ENCODE measurements at places on chromosomes 2 and 18. TPM values are rescaled to one million over a fixed set of nuclear protein-coding genes. Genes with fewer than 3 reads are reported as not detected.

GRCh38 chr2:1153920-1154319 is 203.3 kb downstream of the SNTG2 start:
- DNase-seq = no peak

- DNase-seq = no peak
These were observed 465.2 kb upstream of the HS6ST1 start for GRCh38 chr2:128783896-128784295.

DNA sequence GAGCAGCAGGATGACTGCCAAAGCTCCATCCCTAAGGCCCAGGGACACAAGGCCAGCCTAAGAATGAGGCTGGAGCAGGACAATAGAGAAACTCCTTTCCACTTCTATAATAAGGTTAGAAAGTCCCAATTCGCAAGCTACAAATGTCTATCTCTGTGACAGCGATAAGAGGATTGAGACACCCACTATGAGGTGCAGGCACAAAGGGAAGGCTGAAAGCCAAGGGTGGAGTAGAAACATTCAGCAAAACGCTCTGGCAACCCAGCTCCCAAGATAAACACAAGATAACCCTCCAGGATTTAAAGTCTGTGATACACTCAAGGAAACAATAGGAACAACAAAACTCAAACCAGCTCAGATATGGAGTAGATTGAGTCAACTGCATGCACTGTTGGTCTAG is 418.0 kb upstream of the UBE2E3 start:
- DNase-seq = no peak

GRCh38 chr18:69715191-69715795 is 232.4 kb downstream of the CD226 start:
- no peak for DNase-seq

DNA sequence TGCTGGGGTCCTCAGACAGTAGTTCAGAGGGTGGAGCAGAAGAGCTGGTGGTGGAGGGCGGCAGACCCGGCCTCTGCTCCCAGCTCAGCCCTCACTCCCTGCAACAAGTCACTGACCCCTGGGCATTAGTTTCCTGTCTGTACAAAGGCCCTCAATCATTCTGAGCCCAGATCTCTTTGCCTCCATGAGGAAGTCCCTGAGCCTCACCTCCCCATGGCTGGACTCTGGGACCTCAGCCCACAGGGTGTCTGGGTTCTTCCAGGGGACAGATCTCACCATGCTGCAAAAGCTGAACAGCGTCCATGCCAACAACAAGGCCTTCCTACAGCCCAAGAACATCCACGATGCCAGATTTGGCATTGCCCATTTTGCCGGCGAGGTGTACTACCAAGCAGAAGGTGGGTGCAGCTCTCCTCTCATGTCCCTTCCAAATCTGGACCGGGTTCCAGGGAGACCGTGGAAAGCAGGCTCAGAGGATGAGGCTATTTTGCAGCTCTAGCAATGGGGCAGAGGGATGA is 49.1 kb downstream of the MYO7B start:
- DNase-seq = no peak

- DNase-seq = no peak
These were observed 135.8 kb downstream of the HAUS1 start for GRCh38 chr18:46239998-46240397.

- peak; percentile 97 for DNase-seq
These were observed 29.2 kb upstream of the PPP4R1 start for GRCh38 chr18:9643549-9643948.

- no peak for DNase-seq
These were observed 112.0 kb upstream of the PNPT1 start for GRCh38 chr2:55805686-55806085.

DNA sequence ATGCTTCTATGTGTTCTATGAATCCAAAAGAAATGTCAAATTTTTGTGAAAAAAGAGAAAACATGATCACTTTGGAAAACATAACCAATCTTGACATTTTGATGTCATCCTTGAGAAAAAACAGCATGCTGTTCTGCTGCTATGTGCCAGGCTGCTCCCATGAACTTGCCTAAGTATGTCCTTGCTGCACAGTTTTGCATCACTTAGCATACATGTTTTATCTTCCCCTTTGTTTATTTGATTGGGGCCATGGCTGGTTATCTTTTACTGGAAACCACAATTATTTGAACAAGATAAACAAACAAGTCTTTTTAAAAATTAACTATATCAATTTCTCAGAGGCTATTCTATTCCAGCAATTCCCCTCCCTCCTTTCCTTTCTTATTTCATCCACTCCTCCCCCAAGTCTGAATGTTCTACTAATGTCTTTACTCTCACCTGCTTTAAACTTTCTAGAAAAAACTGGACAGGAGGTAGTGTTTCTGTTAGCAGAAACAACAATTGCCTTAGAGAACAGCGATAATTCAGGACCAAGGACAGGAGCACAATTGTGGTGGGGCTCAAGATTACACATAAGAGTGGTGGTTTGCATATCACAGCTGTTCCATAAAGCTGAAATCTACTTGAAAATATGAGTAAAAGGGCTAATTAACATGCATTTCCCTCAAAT is 6.7 kb downstream of the AOX1 start:
- peak; percentile 42 for DNase-seq

- no peak for DNase-seq
These were observed 20.5 kb downstream of the PUM2 start for GRCh38 chr2:20330192-20330591.

- DNase-seq = no peak
These were observed 83.0 kb downstream of the NEB start for GRCh38 chr2:151651274-151651673.

GRCh38 chr18:34493566-34494358 is 216.3 kb upstream of the DTNA start:
- peak; percentile 49 for DNase-seq

DNA sequence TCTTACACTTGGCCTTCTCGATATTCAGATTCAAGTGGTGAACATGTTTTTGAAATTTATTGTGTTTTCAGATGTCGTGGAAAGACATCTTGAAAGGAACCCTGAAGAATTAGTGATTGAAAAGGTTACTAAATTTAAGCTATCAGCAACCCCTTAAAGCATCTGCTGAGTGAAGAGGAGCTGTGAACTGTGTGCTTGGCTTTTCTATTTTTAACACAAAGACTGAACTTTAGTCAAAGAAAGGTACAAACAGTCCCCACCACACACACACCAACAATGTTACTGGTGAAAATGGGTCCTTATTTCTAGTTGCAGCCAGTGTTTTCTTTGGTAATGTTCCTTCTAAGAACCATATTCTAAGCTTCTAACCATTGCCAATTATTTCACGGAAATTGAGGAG is 95.1 kb downstream of the CYRIA start:
- no peak for DNase-seq

DNA sequence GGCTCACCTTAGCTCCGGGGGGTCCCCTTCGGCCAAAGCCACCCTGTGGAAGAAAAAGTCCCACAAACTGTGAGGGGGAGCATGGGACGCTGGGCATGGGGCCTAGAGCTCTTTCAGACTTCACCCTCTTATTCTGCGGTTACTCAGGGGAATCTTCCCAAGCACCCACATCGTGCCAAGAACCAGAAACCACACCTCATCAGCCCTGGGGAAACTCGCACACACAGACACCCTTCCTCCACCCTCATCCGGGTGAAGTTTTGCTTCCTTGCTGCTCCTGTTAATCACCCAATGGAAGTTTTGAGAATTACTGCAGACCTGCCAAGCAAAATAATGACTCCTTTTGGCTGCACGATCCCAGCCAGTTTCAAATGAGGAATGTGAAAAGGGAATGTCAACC is 59.1 kb downstream of the COL6A3 start:
- DNase-seq = peak; percentile 2

- DNase-seq = peak; percentile 32
These were observed 27.9 kb upstream of the RNU4ATAC start for GRCh38 chr2:121502781-121503180.

GRCh38 chr2:101111917-101112771 is 39.0 kb downstream of the TBC1D8 start:
- no peak for DNase-seq

- no peak for DNase-seq
These were observed 1.8 kb downstream of the DCC start for GRCh38 chr18:52341608-52342381.

DNA sequence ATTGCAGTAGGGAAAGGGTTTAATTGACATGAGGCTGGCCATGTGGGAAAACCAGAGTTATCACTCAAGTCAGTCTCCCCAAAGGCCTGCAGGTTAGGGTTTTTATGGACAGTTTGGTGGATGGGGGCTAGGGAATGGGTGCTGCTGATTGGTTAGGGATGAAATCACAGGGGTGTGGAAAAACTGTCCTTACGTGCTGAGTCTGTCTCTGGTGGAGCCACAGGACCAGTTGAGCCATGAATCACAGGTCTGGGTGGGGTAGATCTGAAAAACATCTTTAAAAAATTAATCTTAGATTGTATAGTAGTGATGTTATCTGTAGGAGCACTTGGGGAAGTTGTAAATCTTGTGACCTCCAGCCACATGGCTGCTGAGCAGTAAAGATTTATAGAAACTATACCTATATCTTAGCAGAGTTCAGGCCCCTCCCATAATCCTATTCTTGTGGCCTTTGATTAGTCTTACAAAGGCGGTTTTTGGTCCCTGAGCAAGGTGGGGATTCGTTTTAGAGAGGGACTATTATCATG is 139.6 kb downstream of the COMMD1 start:
- no peak for DNase-seq

DNA sequence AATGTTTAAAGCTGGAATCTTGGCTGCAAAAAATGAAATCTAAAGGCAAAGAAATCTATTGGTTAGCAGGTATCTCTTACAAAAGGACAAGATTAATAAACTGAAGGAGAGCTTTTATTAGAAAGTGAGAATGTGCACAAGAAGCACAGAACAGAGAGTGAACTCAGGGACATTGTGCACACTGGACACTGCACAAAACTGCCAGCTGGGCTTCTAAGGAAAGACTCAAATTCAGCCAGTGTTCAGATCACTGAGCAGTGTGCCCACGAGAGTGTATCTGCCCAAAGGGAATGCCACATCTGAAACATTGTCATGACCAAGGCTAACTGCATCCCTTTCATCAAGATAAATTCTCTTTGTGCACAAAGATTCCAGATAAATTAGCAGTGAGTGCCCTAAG is 129.7 kb upstream of the KCNH7 start:
- DNase-seq = no peak

DNA sequence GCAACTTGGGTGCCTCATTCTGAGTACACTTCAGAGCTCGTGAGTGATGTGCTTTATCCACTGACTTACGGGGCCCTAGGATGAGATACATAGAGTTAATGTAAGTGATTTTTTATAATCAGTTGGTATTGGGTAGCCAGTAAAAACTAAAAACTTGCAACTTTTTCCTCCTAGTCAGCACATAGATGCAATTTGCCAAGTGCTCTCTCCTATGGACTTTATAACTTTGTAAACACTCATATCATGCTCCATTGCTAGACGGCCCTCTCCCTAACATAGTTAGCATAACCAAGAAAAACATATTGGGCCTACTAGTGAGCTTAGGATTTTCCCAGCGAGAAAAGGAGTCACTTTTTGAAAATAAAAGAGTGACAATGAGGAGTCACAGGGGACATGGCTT is 60.4 kb downstream of the PLB1 start:
- DNase-seq = no peak

- no peak for DNase-seq
These were observed 300.4 kb upstream of the FANCL start for GRCh38 chr2:58541511-58541910.

GRCh38 chr2:158221063-158222020 is 119.7 kb downstream of the UPP2 start:
- DNase-seq = no peak

GRCh38 chr2:135226961-135227360 is 174.9 kb downstream of the RAB3GAP1 start:
- no peak for DNase-seq

GRCh38 chr2:131413148-131413747 is 49.3 kb upstream of the RAB6D start:
- DNase-seq = peak; percentile 85

The CNDP1 gene
- total RNA-seq = not detected

The SERPINB4 gene
- total RNA-seq = not detected

The WIPF1 gene
- 14.1 TPM for total RNA-seq

The ITGB6 gene
- 0.85 TPM for total RNA-seq

The LIPG gene
- 1.9 TPM for total RNA-seq

The CDH2 gene
- 1.8 TPM for total RNA-seq

The TUBA4B gene
- not detected for total RNA-seq

The MOCOS gene
- total RNA-seq = 0.34 TPM

The GTF2A1L gene
- total RNA-seq = 0.09 TPM

The PROKR1 gene
- not detected for total RNA-seq

The ITGA4 gene
- total RNA-seq = 0.60 TPM

The ACVR1C gene
- total RNA-seq = 0.17 TPM

The MDH1B gene
- 0.33 TPM for total RNA-seq

The VWA3B gene
- total RNA-seq = not detected

The SLC16A14 gene
- 0.09 TPM for total RNA-seq

The NPPC gene
- total RNA-seq = 0.17 TPM

The SCYGR4 gene
- not detected for total RNA-seq

The SNORC gene
- 0.84 TPM for total RNA-seq

All from dermis blood vessel endothelial cell (primary cell).